ENCODE measurements at places on chromosomes 2 and 18.

- DNase-seq = no peak
These were observed 516.8 kb downstream of the GALR1 start for GRCh38 chr18:77766421-77766820.

- peak; percentile 94 for DNase-seq
These were observed 42.3 kb downstream of the SLC4A1AP start for GRCh38 chr2:27705851-27706622.

GRCh38 chr2:191478799-191479679 is 198.9 kb upstream of the NABP1 start:
- no peak for DNase-seq

GRCh38 chr2:192194866-192195547 is at the start of gene TMEFF2:
Gene TMEFF2, minus strand, starts transcription at chr2:192194933. Its CDS starts 409 bp downstream, at chr2:192194524.
- no peak for DNase-seq

DNA sequence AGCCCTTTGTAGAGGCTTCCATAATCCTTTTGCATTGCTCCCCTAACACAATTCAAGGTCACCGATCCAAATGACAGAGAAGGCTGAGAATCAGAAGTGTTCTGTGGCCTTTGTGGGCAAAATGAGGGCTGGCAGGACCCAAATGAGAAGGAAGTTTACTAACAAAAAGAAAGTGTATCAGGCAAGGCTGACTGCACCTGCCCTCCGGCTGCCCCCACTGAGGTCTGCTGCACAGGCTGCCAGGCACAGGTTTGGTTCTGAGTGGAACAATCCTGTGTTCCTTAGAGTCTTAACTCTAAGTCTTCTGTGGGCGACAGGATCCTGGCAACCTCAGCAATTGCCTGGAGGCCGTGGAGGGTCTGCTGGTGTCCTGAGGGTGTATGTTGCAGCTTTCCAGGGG is 568.5 kb downstream of the CMPK2 start:
- no peak for DNase-seq

DNA sequence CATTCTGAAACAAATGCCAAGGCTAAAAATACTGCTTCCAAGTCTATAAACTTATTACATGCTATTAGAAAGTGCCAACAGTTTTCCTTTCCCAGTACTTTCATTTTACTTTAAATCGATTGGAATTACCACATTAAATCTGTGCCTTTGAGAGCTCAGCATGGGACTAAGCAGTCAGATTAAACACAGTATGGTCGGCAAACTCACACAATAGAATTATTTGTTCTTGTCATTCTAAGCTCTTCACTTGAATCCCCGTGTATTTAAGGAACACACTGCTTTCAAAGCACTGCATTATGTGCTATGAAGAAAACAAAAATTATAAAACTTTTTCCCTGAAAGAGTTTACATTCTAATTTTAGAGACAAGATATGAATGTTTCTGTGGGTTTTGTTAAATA is 444.4 kb upstream of the SLC39A10 start:
- DNase-seq = no peak

Measured in BJ (cell line).